ENCODE measurements at places on chromosomes 4 and X.

DNA sequence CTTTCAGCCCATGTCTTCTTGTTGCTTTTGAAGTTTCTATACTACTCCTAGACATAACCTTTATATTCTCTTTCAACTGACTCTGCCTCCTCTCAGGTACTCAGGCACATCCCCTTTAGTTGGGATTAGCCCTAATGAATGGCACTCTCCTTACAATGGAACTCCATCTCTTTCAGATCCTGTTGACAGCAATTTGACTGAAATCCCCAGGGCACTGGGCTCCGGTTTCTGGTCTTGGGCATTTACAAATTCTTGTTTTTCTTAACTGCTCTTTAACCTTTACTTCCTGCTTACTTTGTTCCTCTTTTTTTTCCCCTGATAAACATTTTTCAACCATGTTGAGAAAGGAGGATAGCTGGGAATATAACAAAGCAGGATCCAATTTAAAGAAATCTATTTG, 68.9 kb downstream of the ENOX2 start:
- DNase-seq: no peak

- DNase-seq: no peak
Measured at GRCh38 chr4:7772711-7773385, 166.8 kb downstream of the AFAP1 start.

GRCh38 chr4:152480901-152481300, 55.0 kb downstream of the FBXW7 start:
- no peak for DNase-seq

- DNase-seq: no peak
Measured at GRCh38 chr4:113955411-113955810, 24.0 kb downstream of the ARSJ start.

DNA sequence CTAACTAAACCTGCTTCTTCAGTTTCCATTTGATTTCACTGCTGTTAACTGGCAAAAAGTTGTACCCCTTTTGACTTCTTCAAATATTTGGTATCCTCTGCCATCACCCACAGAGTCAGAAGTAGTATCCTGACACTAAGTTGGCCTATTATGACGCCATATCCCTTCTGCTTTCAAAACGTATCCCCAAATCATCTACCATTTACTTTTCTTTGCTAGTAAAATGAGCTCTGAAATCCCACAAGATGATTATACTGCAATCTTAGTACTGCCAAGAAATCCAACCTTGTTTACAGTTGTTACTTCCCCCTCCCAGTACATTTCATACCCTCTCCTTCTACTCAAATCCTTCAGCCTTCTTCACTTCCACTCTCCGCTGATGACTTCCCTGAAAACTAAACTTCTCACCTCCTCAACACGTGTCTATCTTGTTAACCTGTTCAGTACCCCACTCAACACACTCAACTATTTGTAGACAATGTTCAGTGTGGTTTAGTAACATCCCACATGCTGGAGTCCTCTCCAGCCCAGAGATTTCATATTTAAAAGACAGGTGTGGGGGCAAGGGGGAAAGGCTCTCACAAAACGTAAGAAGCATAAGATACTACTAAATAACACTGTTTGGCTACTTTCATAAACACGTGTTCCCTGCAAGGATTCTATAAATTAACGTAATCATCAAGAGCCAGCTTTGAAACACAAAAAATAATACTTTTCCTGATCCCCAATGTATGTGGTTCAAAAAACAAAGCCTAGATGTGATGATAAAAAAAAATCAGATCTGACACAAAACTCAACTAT, 1.3 kb downstream of the NAF1 start:
- DNase-seq: no peak

DNA sequence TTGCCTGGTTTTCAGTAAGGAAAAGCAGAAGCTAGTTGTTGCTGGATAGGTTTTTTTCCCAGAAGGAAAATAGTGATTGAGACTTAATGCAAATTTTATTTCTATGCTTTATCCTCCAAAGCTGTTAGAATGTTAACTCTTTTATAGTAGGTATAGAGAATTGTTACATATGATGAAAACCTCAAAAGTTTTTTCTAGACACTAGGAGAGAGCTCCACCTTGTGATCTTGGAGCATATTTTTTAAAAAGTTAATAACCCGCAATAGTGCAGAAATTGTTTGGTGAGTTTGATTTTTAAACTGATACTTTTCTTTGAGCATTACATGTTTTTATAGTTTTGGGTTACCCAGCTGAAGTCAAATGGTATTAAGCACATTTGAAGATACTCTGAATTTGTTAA, 56.5 kb downstream of the STAG2 start:
- DNase-seq: no peak

GRCh38 chr4:150647008-150647407, 65.1 kb downstream of the MAB21L2 start:
- DNase-seq: no peak

DNA sequence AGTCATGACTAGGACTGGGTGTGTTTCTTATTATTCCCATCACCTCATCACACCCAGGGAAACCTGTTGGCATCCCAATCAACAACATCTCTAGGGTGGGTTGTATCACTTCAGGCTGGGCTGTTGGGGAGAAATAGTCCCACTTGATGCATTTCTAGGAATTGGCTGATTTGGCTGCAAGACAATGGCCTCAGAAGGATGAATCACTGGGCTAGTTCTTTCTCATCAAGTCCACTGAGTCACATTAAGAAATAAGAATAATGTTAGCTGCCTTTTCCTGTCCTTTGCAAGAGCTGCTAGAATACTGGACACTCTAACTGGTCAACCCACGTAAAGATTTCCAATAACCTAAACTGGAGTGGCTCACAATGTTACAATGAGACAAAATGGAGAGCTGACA, 104.2 kb downstream of the CHRDL1 start:
- no peak for DNase-seq

DNA sequence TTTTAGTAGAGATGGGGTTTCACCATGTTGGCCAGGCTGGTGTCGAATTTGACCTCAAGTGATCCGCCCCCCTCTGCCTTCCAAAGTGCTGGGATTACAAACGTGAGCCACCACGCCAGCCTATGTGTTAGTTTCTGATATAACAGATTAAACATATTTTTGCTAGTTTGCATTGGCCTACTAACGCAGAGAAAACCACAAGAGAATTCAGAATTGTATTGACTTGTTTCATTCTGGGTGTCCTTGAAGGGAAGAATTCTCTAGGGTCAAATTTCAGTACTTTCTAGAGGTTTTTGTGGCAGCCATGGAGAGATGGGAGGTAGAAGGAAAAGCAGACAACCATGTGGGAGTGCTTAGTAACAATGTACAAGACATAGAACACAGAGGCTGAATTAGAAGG, 46.1 kb upstream of the BMPR1B start:
- no peak for DNase-seq

DNA sequence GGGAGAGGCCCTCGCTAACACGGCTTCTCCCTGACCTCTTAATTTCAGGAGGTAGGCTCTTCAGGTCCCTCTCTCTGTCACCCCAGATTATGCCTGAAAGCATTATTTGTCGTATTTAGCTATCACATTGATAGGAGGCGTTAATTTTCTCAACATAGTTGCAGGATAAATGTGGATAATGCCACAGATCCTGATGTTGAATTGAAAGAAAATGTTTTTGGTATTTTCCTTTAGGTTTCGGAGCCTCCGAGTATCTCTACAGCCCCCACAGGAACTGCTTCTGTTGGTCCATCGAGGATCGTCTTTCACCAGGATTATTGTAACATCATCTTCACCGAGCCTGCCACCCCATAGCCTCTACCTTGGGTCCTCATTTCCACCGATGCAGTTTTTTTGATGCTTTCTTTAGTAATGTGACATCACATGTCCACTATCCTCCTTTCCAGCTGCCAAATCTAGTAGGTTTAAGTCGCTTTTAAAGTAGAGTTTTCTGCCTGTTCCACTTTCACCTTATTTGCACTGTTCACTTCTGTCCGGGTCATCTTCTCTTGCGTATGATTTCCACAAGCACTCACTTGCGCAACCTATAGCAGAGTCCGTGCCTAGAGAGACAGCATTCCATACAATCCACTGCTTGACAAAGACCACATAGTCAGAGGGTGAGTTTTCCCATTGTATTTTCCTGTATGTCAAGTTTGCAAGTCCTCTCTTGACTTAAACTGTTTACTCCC, 665 bp downstream of the TIGD2 start:
- DNase-seq: no peak

DNA sequence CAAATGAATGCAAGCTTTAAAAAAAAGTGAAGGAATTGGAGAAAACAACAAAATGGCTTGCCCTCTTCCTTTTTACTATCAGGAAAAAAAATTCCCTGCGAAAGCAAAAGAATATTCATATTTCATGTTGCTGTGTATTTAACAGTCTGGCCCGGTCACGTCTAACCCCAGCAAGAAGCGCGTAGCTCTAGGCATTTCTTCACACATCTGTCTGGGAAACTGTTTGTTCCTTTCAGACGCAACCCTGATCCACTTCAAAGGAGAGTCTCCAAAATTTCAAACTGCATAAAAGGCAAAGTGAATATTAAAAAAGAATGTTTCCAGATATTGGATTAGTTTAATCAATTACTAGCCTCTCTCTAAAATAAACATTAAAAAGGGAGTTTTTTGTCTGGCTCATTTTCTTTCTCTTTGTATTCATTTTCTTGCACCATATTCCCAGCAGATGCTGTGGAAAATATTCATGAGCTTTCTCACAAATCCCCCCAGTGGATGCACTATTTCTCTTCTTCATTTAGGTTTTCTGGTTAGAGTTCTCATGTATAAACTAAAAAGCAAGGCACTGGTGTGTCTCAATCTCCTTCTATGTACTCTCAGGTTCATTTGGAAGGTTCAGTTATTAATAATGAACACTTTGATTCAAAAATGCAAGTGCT, 145.3 kb downstream of the MID1 start:
- DNase-seq: no peak

DNA sequence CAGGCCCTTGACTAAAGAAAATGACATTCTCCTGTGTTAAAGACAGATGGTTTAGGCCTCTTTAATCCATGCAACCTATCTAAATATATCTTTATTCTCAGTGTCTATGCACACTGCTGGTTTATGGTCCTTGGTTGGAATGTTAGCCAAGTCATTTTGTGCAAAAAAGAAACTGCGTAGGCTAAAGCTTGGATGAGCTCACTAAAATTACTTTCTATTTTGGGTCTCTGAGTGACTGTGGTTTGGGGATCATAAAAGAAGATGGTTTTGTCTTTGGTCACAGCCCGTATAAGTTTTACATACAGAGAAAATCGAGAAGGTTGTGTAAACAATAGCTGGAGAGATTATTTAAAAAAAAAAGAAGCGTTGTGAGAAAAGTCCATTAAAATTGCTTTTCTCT, 443.6 kb downstream of the UBE2NL start:
- no peak for DNase-seq

GRCh38 chr4:6912441-6912840, 2.8 kb downstream of the TBC1D14 start:
- DNase-seq: no peak

- no peak for DNase-seq
Measured at GRCh38 chr4:82620126-82620735, 58.4 kb upstream of the TMEM150C start.

DNA sequence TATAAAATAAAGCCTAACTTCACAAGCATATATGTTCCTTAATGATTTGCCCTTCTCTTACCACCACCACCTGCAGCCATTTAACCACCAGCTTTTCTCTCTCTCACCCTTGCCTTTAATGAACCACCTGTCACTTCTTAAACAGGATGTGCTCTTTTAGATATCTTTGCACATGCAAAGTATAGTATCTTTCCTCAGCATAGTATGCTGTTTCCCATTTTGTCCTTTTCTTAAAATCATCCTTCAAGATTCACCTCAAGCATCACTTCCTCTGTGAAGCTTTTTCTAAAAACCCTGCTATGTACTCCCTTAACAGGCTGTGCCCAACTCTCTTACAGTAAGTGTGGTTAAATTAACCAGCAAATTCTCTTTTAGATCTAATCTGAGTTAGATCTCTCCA, 8.2 kb upstream of the CNOT6L start:
- no peak for DNase-seq

- DNase-seq: peak; percentile 30
Measured at GRCh38 chrX:119398974-119399771, at the start of gene SLC25A43. Gene SLC25A43 (plus strand): TSS chrX:119399336. CDS start chrX:119399404, 68 bp downstream.

DNA sequence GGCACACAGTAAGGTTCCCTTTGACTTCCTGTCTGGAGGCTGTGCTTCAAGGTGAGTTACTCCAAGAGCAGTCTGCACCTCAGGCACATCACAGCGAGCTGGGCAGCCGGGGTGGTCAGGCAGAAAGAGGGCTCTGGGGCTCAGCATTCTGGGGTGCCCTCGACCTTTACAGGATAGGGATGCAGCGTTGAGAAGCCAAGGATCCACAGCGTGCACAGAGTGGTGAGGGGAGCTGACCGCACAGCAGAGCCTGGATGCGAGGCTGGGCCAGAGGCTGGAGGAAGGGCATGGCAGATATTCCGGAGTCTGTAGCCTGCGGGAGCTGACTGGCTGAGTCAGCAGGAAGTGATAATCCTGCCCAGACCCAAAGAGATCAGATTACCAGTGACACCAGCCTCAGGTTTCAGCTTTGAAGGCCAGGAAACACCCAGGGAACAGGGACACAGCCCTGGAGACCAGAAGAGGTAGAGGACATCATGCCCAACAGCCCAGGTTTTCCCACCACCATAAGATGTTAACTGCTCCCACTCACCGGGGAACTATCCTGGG, 38.4 kb upstream of the PDLIM3 start:
- no peak for DNase-seq

DNA sequence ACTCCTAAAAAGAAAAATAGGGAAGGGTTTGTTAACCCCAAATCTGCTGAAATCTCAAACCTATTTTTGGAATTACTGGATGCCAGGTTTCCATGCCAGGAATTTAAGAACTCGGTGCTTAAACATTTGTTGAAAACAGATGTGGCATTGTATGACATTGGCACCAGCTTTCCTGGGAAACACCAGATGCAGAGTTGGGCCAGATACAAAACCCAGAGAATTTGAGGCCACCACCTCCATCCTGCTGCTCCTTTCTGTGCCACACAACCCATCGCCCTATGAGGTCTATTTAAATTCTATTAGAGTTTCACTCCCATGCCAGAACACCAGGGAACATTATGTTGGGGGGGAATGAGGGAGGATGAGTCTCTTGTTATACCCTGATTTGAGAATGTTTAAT, 71.7 kb downstream of the ARAP2 start:
- no peak for DNase-seq

- DNase-seq: no peak
Measured at GRCh38 chr4:96317891-96318290, 478.0 kb downstream of the PDHA2 start.

- no peak for DNase-seq
Measured at GRCh38 chr4:88960576-88960975, 96.4 kb downstream of the FAM13A start.

DNA sequence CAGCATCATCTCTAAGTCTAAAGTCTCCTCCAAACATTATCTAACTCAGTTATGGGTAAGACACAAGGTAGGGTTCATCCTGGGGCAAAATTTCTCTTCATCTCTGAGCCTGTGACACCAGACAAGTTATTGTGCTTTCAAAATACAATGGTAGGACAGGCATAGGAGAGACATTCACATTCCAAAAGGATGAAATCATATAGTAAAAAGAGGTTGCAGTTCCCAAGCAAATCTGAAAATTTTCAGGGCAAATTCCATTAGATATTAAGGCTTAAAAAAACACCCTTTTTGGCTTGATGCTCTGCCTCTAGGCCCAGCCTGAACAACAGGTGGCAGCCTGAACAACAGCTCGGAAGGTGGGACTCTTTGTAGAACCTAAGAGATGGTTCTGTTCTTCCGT, 448.3 kb upstream of the SLIT2 start:
- DNase-seq: no peak

Measured in stimulated activated CD4-positive, alpha-beta T cell treated with anti-CD3 and anti-CD28 coated beads, Interleukin-4, amount 100 ng/mL, for 1 hour (primary cell).